ENCODE measurements at places on chromosomes 4 and X. TPM values are rescaled to one million over a fixed set of nuclear protein-coding genes. Genes with fewer than 3 reads are reported as not detected.

Gene ZDHHC15
- total RNA-seq, result 0.11 TPM

Gene MSX1
- total RNA-seq, result not detected

Gene EFHC2
- 0.77 TPM for total RNA-seq

Gene C1QTNF7
- total RNA-seq, result not detected

DNA sequence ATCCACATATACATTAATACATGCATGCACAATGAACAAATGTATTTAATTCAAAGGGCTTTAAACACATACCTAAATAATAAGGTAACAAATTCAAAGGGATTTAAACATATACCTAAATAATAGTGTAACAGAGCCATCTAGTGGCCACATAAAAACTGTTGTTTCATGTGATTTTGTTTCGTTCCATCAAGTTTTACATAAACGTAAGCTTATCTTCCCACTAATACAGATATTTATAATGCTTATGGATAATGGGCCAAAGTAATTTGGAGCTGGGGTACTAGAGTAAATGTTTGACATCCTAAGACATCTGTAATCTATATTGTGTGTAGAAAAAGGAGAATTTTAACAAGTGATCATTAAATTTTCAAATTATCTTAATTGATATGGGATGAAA is 82.3 kb downstream of the PRSS12 start:
- DNase-seq, result no peak

- DNase-seq, result no peak
Observed at GRCh38 chr4:54780149-54780495, 122.4 kb downstream of the KIT start.

- no peak for DNase-seq
Observed at GRCh38 chrX:12911122-12911470, 4.7 kb downstream of the TLR8 start.

DNA sequence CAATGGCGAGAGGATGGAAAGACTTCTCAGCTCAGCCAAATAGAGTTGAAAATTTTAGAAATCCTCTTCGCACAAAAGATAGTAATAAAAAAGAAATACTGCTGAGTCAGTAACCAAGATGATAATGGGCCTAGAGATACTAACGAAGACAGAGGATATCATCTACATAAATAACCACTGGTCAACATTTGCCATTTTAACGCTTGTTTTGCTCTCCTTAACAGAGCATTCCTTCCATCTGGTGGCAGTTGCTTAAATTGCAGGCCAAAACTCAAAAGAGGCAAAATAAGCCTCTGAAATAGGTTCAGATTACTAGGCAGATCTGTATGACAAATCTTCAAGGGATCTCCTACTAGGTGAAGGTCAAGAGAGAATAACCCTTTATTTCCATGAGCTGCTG is 51.7 kb upstream of the MCF2 start:
- no peak for DNase-seq

GRCh38 chrX:12042615-12043014 is 95.7 kb upstream of the FRMPD4 start:
- DNase-seq, result no peak
